Iris pigment epithelial cell (primary cell): ENCODE measurements at places on chromosomes 4 and X.

DNA sequence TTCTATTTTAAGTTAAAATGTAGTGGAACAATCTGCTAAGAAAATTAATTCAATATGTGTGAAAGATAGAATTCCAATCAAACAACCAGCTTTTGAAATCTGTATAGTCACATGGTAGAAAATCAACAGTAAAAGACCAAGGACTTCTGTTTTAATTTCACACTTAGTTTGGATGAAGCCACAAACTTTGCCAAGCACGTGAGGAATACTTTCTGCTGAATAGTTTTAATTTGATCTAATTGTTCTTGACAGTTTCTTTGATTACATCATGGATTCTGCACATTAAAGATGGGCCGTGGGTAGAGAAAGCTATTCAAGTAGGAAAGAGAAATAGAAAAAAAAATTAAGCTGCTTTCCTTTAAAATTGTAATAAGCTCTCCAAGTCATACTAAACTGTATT lies 137.9 kb upstream of the FAM241A start:
- DNase-seq, result no peak

DNA sequence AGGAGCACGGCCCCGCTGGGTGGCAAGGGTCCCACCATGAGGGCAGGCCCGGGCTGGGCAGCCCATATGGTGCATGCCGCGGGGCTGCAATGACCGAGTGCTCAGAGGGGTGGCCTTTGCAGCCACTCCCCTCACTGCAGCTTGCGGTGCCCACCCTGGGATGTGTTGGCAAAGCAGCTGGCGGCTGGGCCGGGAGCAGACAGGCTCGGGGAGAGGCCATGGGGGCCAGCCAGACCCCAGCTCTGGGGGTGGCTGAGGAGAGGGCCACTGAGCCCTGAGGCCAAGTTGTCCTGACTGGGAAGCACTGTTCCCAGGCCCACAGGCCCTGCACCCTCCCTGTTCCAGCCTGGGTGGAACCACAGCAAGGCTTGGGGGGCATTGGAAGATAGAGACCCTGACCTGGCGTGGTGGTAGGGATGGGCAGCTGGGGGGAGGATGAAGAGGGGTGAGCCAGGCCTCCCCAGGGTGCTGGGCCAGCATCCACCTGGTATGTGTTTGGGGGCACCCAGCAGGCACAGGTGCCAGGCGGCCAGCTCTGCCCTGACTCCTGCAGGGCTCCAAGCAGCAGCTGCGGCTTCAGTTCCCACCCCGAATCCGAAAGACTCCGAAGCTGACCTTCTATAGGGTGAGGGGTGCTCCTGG lies 18.4 kb upstream of the RNF4 start:
- no peak for DNase-seq

DNA sequence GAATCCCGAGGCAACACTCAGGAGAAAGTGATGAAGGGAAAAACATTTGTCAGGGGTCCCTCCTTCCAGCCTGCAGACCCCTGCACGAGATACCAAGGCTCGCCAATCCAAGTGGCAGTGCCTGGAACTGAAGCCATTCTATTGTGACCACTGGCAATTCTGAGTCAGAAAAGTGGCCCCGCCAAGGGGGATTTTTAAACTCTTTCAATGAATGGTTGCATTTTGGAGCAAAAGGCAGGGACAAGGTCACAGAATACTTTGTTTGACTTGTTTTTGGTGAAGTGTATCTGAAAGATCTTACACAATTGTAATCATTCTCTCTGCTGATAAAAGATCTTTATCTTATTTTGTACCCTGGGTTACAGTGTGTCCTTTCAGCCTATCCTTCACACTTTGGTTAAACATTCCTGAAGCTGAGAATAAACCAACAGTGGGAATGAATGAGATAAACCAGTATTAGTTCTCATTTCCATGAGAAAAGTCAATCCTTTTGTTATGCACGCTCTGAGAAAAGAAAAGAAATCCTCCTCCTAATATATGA lies 115.9 kb upstream of the PDLIM3 start:
- no peak for DNase-seq

DNA sequence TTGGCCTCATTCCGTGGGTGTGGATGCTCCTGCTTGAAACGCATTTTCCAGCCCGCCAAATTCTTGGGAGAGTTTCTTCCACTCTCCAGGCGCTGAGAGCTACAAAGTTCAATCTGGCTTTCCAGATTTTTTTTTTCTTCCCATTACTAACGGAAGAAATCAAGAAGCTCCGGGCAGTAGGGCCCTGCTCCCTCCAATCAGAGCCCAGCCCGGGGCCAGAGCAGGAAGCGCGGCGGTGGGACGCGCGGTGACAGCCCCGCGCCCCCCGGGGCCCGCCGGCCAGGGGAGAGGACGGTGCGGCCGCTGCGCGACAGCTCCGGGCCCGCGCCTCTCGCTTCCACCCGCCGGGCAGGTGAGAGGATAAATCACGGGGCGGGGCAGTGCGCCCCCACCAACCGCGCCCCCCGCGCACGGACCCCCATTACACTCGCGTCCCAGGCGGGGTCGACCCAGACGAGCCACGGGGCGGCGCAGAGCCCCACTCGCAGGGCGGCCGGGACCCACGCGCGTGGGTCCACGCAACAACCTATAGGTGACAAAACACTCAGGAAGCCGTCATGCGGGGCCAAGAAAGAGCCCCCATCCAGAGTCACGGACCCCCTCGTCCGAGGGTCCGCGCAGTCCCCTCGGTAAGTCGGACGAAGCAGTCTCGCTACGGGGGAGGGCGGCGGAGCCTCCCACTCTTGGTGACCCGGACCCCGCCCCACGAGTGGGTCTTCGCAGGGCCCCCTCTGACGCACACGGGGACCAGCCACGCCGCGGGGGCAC lies 868 bp downstream of the AFAP1 start:
- DNase-seq, result peak; percentile 28

- DNase-seq, result no peak
Measured at GRCh38 chrX:117808426-117808825, 308.2 kb downstream of the KLHL13 start.

- no peak for DNase-seq
Measured at GRCh38 chr4:12126474-12126873, 697.8 kb upstream of the HS3ST1 start.

DNA sequence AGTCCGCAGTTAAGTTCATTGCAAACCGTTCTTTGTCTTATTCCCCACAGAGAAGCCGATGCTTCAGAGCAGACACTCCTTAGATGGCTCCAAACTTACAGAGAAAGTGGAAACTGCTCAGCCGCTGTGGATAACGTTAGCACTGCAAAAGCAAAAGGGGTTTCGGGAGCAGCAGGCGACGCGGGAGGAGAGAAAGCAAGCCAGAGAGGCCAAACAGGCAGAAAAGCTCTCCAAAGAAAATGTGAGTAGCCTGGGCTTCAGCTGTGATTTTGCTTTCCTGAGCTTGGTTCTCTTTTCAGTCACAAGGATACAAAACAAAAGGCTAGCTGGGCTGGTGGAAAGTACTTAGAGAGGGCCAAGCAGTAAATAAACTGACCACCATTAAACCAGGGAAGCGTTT lies 64.0 kb downstream of the AASDH start:
- no peak for DNase-seq

DNA sequence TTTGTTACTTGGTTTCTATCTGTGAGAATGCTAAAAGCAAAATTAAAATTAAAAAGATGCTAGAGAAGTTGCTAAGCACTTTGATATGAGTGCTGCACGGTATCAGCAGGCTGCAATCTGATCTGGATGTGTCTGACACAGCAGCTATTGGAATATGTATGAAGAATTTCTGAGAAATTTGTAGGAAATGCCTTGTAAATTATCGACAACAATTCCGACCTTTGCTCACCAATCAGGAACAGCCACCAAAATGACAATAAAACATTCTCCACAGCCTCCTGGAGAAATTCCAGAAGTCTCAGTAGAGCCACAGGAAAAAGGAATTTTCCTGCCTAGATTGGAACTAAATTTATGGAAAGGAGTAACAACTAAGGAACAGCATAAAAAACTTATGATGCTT lies 82.5 kb downstream of the TIGD2 start:
- no peak for DNase-seq

GRCh38 chr4:108119199-108119800 lies 49.4 kb downstream of the LEF1 start:
- no peak for DNase-seq

DNA sequence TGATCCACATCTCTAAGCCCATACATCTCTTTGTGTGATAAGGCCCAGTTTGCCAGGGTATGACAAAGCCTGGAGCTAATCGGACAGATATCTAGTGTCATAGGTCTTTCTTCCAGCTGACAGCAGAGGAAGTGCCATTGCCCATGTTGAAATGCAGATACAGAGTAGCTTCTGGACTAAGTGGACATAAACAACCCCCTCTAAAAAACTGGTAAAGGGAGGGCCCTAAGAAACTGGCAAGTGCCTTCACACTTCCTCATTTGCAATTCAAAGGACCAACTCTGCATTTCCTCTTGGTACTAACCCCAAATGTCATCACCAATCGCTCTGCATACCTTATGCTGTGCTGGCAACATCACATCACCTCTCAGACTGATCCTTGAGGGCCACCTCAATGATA lies 20.8 kb downstream of the ARHGEF6 start:
- no peak for DNase-seq

- DNase-seq, result peak; percentile 44
Measured at GRCh38 chr4:40524366-40525041, 105.2 kb downstream of the RBM47 start.
